ENCODE measurements at places on chromosomes 1 and 21.

GRCh38 chr1:100267284-100267683 is 1.3 kb downstream of the RTCA start:
- DNase-seq = no peak

GRCh38 chr1:40658751-40659648 is 6.5 kb downstream of the RIMS3 start:
- DNase-seq = no peak

- DNase-seq = peak; percentile 86
Measured at GRCh38 chr1:230753586-230754251, 6.5 kb downstream of the CAPN9 start.

GRCh38 chr1:202084791-202085681 is 37.7 kb upstream of the GPR37L1 start:
- no peak for DNase-seq

GRCh38 chr21:31660591-31660990 is 1.1 kb downstream of the SOD1 start:
- DNase-seq = no peak

- no peak for DNase-seq
Measured at GRCh38 chr1:3940081-3940753, 40.1 kb upstream of the C1orf174 start.

DNA sequence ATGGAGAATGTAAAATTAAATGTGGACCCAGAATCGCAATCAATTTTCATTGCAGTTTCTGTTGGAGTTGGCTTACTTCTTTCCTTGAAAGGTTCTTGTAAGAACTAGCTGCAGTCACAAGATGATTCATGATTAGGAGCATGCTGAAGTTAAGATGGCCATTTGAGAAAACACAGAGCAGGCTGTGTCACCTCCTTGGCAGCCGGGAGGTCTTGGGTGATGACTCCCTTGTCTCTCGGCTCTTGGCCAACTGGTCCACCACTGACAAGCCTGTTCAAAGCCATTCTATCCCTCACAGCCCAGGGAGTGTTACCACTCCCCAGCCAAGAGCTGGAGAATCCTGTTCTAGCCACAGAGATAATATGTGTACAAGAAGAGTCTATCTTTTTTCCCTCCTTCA is 40.6 kb downstream of the OPTC start:
- no peak for DNase-seq

GRCh38 chr1:204493984-204494280 is 673 bp downstream of the PIK3C2B start:
- DNase-seq = peak; percentile 25

- DNase-seq = no peak
Measured at GRCh38 chr1:188689542-188689941, 1788.1 kb downstream of the BRINP3 start.

DNA sequence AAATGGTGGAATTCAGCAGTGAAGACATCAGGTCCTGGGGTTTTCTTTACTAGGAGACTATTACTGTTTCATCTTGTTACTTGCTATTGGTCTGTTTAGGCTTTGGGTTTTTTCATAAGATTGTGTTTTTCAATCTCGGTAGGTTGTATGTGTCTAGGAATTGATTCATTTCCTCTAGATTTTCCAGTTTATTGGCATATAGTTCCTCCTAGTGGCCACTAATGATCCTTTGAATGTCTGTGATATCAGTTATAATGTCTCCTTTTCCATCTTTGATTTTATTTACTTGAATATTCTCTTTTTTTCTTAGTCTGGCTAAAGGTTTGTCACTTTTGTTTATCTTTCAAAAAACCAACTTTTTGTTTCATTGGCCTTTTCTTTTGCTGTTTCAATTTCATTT is 233.0 kb downstream of the RWDD3 start:
- no peak for DNase-seq

GRCh38 chr1:109891930-109892329 is 18.7 kb upstream of the CSF1 start:
- no peak for DNase-seq

GRCh38 chr1:62613325-62613727 is 16.0 kb downstream of the ANGPTL3 start:
- DNase-seq = no peak

GRCh38 chr1:88463401-88463985 is 220.6 kb upstream of the PKN2 start:
- no peak for DNase-seq

DNA sequence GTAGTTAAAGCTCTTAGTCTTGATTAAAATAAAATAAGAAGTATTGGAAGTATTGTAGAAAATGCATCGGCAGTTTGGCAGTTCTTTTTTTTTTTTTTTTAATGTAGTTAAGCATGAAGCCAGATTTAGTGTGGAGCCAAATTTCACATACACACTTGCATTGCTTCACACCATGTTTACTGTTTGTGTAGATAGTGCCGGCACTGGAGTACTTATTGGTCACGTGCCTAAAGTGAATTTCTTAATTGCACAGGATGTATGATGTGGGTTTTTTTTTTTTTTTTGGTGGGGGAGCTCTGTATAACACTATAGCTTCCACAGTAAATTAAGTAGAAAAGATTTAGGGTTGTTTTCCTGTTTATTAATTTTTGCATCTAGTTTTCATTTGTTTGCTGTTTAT is 21.2 kb upstream of the TMEM61 start:
- no peak for DNase-seq

GRCh38 chr1:221725735-221726672 is 15.9 kb downstream of the DUSP10 start:
- no peak for DNase-seq

DNA sequence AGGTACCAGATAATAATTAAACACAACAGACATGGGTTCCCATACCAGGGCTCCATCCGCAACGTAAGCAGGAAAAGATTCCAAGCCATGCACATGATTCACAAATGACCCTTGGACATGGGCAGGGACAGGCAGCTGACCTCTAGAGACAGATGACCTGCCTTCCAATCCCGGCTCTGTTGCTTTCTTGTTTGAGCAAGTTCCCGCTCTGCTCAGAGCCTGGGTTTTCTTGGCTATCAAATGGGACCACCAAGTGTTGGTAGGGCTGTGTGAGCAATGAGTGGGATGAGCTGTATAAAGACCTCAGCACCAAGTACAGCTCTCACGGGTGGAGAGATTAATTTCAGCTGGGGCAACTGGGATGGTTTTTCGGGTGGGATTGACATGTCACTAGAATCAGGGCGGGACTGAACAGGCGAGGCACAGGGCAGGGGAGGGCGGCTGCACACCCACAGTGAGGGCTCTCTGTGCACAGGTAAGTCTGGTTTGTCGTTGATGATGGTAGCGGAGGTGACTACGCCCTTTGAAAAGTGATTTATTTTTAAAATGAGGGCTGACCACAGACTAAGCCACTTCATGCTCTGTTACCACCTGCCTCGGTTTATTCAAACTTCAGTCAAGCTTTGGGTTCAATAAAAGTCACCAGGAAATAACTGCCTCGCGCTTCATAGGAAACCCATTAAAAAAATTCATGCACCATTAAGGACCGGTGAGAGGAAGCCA is 57.5 kb upstream of the IFFO2 start:
- DNase-seq = no peak

DNA sequence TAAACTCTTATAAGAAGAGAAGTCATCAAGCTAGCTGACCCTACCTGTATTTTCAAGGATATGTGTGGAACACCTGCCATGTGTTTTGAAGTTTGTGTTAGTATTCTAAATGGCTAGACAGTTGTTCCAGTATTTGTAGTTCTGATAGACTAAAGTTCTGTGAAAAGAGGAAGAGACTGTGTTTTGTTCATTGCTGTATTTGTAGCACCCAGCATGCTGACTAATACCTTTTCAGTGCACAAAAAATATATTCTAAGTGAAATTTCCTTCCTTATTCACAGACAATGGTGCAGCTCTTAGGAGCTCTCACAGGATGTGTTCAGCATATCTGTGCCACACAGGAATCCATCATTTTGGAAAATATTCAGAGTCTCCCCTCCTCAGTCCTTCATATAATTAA is 8.2 kb upstream of the METTL18 start:
- DNase-seq = no peak

DNA sequence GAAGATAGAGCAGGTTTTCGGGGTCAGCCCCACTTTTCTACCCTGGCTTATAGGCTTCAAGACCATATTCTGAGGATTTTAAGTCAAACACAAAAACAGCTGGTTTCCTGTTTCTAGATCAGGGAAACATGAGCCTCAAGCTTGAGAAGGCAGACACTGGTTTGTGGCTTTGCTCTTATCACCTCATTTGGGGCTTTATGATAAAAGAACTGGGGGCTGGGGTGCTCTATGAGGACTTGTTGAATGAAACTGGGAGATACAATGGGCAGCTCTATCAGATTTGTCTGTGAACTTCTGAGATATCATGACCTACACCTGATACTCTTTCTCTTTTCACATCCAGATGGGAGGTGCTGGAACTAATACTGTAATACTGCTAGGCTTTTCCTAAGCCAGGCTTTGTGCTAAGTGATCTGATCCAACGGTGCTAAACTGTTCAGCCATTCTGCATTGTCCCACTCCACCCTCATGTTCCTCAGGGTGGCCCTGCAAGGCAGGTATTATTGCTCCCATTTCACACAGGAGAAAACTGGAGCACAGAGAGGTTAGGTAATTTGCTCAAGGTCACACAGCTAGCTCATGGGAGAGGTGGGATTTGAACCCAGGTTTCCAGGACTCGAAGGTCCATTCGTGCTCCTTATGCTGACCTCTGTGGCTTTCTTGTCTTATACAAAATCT is 6.6 kb downstream of the AJAP1 start:
- no peak for DNase-seq

- DNase-seq = peak; percentile 36
Measured at GRCh38 chr1:22105611-22106207, 37.2 kb downstream of the WNT4 start.

DNA sequence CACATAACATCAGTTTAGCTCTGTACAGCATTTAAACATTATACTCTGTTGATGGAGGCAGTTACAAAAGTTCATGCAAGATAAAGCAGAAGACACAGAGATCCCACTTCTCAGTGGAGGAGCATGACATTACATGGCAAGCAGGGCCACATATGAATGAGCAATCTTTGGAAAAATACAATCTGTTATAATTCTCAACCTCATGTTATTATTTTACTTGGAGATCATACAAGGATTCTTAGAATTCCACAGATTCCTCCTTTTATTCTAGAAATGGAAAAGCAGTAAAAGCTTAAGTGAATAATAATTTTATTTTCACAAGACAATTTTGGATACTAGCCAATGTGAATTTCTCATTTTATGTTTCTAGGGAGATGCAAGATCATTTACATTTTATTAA is 66.6 kb downstream of the IFI44 start:
- DNase-seq = no peak

DNA sequence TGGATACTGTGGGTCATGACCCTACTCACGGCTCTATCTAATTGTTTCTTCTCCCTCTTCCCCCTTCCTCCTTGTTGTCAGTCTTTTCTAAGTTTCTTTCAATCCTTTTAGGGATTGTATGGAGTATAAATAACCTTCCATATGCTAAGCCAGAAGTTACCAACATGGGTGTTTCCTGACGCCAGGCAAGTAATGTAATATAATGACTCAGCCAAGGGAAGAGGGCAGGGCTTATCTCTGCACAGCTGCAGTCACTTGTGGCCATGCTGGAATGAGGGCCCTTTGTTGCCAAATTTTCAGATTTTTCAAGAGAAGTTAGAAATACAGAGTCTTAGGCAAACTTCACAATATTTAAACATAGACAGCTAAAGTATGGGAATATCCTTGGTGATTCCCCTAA is 194.6 kb downstream of the ST6GALNAC3 start:
- DNase-seq = no peak

GRCh38 chr1:155003766-155004351 is 1.3 kb downstream of the ZBTB7B start:
- no peak for DNase-seq

GRCh38 chr1:51372561-51372960 is 42.2 kb upstream of the TTC39A start:
- DNase-seq = no peak

GRCh38 chr1:77776007-77776700 is 3.3 kb upstream of the MIGA1 start:
- no peak for DNase-seq

GRCh38 chr1:91151702-91152101 is 129.9 kb upstream of the ZNF644 start:
- no peak for DNase-seq

GRCh38 chr21:41765420-41765821 is 1.4 kb downstream of the RIPK4 start:
- DNase-seq = no peak

GRCh38 chr1:147643974-147644373 is 26.4 kb downstream of the ACP6 start:
- DNase-seq = no peak

DNA sequence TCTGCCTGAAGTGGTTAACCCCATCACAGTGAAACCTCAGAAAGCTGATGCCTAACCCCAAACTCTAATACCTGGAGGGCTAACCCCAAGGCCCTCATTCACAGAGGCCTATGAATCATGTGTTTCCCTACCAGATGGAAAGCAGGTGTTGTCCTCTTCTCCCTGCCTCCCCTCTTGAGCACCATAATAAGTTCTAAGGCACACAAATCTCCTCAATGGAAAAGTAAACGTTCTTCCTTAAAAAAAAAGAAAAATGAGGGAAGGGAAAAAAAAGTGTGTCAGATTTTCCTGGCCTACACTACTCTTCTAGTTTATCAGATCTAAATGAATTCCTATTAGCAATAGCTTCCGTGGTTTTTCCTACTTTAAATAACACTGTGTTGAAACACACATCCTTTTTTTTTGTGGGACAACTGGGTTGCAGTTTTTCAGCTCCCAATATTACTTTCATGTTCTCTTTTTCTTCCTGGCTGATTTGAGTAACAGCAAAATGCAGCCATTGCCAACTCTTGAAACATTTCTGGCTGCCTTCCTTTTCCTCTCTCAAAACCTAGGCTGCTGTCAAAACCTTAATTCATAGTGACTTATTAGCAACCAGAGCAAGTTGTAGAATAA is 43.2 kb downstream of the SLC44A3 start:
- DNase-seq = no peak

DNA sequence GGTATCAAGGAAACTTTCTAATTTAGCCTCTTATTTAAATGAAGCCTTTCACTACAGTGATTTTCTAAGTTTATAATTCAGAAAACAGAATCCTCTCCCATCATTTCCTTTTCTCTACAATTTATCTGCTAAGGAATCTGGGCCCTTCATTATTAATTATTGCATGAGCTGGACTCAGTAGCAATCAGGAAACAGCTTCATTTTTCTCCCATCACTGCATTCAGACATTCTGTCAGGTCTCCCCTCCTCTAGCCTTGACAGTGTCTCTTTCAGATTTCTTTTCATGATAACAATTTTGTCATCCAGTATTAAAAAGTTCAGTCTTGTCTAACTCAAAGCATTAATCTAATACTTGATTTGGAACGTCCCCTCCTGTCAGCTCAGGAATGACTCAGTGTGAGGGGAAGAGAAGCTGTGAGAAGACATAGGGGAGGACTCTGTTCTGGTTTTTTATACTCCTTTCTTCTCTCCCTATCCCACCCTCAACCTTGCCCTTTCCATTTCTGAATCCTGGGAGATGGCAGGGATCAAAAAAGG is 28.1 kb downstream of the SLC44A5 start:
- no peak for DNase-seq

DNA sequence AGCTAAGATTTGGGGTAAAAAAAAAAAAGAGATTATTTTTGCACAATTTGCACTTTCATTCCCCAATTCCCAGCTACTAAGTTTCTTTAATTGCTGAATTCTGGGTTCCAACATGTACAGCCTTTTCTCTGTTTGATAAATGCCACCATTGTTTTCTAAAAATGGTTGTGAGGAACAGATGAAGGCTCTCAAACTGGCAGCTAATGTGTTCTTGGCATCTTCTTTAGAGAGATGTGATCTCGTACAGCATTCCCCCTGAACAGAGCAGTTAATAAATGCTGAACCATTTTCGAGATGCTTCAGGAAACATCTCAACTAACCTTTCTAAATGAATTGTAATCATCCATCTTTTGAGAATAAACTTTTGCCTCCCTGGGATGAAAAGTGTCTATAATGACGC is 107.9 kb upstream of the DYNLT5 start:
- DNase-seq = no peak
